Endothelial cell of coronary artery (primary cell): ENCODE measurements at places on chromosomes 5 and 9. TPM values are rescaled to one million over a fixed set of nuclear protein-coding genes. Genes with fewer than 3 reads are reported as not detected.

GABRA6 gene
- total RNA-seq: not detected in 2 replicates

PANK3 gene
- 33.1 and 40.8 TPM in 2 replicates for total RNA-seq

PCSK1 gene
- total RNA-seq: 0.75 and 2.2 TPM in 2 replicates

TRPM3 gene
- 0.90 and 1.1 TPM in 2 replicates for total RNA-seq

PDE6A gene
- total RNA-seq: under 0.01 TPM in 1 of 2 replicates, not detected in the other

CXCL14 gene
- total RNA-seq: not detected in 2 replicates

TMEM161B gene
- total RNA-seq: 8.0 and 10.4 TPM in 2 replicates
